Sciatic nerve (tissue), 2 donors: ENCODE measurements at places on chromosomes 4 and X.

DNA sequence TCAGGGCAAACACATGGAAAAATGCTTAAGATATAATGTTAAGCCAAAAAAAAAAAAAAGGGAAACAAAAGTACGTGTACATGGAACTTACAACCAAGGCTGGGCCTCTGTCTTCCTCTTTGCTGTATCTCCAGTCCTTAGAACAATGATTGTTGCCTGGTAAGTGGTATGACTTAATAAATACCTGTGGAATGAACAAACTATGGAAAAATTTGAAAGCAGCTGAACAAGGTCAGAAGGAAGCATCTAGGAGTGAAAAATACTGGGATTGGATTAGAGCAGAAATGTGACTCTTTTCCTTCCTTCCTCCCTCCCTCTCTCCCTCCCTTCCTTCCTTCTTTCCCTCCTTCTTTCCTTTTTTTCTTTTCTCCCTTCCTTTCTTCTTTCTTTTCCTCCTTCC, 54.2 kb upstream of the SMIM10 start:
- DNase-seq = no peak

DNA sequence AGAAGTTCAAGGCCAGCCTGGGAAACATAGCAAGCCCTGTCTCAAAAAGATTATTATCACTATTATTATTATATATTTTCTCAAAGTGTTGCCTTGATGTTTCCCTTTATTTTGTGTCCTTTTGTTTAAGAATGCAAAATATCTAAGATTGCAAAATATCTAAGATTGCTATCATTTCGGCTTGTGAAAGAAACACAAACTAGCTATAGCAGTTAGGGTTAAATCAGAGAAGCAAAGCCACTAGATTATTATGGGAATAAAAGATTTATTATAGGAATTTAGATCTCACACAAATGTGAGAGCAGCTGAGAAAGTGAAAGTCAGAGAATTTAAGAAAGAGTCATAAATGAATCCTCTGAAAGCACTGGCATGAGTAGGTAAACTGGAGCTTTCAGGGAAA, 18.0 kb upstream of the TMEM184C start:
- no peak for DNase-seq

- DNase-seq = no peak
These were observed 264.0 kb upstream of the SLIT2 start for GRCh38 chr4:19987746-19988145.

GRCh38 chr4:159770969-159771368, 668.1 kb downstream of the RAPGEF2 start:
- DNase-seq = no peak

GRCh38 chr4:42519803-42520417, 122.6 kb downstream of the SHISA3 start:
- peak; percentile 65 for DNase-seq

GRCh38 chrX:108397627-108398391, 40.4 kb downstream of the COL4A6 start:
- no peak for DNase-seq
